ENCODE measurements at places on chromosomes 3 and 15.
A peak's percentile ranks its signal among the peaks of the same experiment; 100 is the strongest.

- no peak for DNase-seq
Measured at GRCh38 chr15:90563463-90563862, 33.7 kb downstream of the CRTC3 start.

GRCh38 chr15:57596978-57597377 is 5.3 kb downstream of the MYZAP start:
- no peak for DNase-seq

GRCh38 chr3:100972301-100972844 is 20.8 kb downstream of the ABI3BP start:
- no peak for DNase-seq

DNA sequence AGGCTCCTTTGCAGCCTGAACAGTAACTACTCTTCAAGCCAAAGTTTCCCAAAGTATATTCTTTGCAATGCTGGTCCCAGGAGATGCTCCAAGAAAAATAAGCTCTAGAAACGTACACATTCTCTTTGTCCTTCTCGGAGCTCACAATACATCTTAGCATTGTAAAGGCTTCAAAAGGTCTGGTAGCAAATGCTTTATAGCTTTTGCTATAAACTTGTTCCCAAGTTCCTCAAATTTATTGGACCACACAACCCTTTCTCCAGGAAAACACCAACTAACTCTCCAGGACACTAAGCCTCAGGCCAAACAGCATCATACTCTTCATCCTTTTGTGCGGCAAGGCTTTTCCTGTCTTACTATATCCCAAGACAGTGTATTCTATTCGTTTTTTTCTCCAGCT is 455.6 kb upstream of the PROK2 start:
- no peak for DNase-seq

DNA sequence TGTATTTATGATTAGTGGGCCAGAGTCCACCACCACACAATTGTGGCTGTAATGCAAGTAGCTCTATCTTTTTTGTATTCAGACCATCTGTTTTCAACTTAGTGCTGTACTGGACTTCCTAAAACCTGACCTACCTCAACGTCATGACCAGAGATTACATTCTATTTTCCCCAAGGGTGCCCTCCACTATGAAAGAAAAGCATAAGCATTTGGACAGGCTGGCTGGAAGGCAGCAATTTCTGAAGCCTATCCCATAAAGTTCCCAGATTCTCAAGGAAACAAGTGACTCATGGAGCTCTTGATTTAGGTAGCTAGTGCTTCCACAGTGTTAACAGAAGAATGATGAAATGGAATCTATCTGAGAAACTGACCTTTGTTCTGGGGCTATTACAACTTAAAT is 75.8 kb downstream of the COL8A1 start:
- peak; percentile 86 for DNase-seq

GRCh38 chr3:34669490-34669889 is 871.1 kb downstream of the PDCD6IP start:
- DNase-seq, result no peak

- peak; percentile 73 for DNase-seq
Measured at GRCh38 chr3:171829841-171830517, 13.2 kb upstream of the TMEM212 start.

DNA sequence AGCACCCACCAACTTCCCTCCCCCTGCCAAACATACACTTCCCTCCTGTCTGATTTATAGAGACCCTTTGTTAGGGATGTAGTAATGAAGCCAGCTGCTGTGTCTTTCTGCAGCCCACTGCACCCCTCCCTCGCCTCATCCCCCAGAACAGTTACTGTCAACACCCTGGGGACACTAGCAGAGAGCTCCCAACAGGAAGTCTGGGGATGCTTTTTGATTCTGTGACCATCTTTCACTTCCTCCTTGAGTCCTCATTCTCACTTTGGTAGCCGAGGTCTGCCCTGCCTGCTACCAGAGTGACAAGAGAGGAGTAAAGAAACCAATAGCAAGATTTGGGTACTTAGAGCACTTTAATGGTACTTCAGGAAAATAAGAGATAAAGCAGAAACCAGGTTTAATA is 201.6 kb downstream of the SATB1 start:
- no peak for DNase-seq

- peak; percentile 8 for DNase-seq
Measured at GRCh38 chr3:87771337-87772192, 287.2 kb downstream of the CGGBP1 start.

DNA sequence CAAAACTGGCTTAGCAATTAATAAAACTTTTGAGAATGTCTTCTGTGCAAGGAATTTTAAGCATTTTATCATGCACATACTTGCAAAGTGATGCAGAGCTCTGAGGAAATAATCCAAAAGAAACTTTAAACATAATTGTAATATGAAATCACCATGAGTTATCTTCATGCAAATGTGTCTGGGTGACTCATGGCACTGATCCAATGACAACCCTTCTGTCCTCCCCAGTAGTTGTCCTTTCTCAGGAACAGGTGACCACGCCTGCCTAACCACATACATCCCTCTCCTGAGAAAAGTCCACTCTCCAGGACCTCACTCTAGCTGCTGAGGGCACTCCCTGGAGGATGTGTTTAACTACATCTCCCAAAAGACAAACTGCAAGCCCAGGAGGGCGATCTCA is 530.6 kb upstream of the IL12A start:
- DNase-seq, result peak; percentile 97

DNA sequence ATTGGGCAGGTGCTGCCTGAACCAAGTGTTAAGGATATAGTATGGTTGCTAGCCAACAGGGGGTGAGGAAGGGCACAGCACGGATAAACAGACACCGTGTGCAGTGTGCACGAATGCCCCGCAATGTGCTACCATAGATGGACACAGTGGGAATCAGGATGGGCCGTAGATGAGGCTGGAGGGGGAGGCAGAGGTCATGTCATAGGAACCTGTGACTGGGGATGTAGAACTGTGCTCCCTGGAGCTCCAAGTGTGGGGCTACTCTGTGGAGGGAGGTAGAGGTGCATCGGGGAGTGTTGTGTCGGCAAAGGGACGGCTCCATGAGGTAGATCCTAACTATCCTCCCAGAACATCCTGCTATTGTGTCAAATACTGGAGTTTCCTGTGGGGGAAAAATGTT is 102.5 kb downstream of the TNIK start:
- DNase-seq, result no peak

- no peak for DNase-seq
Measured at GRCh38 chr3:16810593-16811367, 74.0 kb upstream of the PLCL2 start.

- DNase-seq, result peak; percentile 53
Measured at GRCh38 chr15:77527164-77527778, 105.4 kb downstream of the LINGO1 start.

- DNase-seq, result no peak
Measured at GRCh38 chr3:171757361-171758034, 52.8 kb downstream of the PLD1 start.

- peak; percentile 47 for DNase-seq
Measured at GRCh38 chr15:88127432-88127790, 129.1 kb downstream of the NTRK3 start.

- DNase-seq, result no peak
Measured at GRCh38 chr3:16482194-16482769, 31.2 kb downstream of the RFTN1 start.

DNA sequence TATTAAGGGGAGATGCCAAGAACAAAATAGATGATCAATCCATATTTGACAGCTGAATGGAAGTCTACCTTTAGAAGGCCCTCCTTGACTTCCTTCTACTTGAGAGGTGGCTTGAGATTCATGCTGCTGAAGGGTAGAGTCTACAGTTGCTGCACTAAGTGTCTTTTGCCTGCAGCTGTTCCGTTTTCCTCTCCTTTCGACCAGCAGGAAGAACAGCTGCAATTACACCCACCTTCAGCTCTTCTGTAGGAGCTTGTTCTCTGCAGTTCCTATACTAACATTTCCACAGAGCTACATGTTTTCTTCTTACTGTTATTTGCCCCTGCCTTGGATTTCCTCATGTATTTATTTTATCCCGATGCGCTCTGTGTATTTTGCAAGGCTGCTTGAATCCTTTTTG is 79.1 kb downstream of the ARRDC4 start:
- DNase-seq, result no peak

- no peak for DNase-seq
Measured at GRCh38 chr3:52043750-52044149, 12.6 kb downstream of the DUSP7 start.

DNA sequence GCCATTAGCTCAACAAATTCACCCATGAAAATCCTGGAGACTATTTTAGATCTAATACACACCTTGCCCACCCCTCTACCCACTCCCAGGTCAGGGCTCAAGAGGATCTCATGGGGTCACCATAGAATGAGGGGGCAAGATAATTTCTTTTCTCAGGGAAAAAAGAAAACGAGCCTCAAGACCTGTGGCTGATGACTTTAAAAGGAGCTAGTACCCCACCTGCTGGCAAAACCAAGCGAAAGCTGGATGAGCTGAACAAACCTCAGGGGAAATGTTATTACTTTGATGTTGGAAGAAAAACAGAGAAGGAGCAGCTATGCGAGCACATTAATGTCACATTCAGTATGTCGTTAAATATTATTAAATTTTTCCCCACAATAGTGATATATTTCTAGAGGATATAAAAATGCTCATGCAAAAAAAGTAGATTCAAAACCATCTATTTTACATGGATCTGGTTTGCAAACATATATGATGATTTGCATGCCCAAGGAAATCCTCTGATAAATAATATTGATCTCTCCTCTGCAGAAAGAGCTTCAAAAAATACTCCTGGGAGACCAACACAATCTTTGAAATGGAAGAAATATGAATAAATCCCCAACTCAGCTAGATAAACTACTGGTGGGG is 37.7 kb downstream of the PLD1 start:
- DNase-seq, result peak; percentile 66

GRCh38 chr15:100898152-100898490 is 18.5 kb downstream of the ALDH1A3 start:
- DNase-seq, result no peak

- DNase-seq, result no peak
Measured at GRCh38 chr3:80997622-80998021, 763.8 kb downstream of the GBE1 start.

DNA sequence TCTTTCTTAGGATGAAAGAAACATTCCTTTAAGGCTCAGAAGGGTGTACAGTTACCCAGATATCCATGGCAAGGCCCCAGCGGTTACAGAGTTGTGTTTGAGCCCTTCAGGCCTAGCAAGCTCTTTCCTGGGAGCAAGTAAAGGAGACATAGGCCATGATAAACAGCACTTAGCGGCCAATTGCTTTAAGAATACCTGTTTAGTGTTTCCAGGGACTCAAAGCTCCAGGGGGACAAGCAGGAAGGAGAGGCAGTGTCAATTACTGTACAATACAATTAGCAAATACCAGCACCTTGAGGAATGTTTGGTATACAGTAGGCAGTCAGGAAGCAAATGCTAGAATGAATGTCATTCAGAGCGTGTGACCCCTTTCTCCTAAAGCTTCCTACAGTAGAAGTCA is 176.3 kb upstream of the ICE2 start:
- no peak for DNase-seq

- DNase-seq, result peak; percentile 5
Measured at GRCh38 chr3:64730681-64731080, 42.9 kb upstream of the ADAMTS9 start.

DNA sequence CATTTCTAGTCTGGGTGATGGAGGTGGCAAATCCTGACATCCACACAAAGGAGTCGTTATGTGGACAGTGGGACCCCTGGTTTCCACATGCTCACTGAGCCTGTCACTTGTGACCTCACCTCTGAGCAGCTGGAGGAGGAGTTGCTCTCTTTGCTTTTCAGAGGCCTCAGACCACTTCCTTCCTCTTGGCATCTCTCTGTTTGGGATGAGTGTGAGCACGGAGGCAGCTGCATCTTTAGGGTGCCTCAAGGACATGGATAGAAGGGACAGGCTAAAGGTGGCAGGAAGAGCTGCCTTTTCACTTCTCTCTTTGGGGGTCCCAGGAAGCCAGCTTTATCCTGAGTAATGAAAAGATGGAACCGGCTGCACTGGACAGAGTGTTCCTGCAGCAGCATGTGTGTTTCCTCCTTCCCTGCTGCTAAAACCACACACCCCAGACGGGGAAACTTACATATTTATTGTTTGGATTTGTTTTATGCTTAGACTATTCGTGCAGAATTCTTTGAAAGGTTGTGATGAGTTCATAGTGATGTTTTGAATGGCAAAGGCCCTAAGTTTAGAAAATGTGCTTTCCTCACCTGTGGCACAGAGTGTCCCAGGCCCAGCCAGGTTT is 31.8 kb downstream of the GPR171 start:
- DNase-seq, result peak; percentile 36

GRCh38 chr15:96327155-96327741 is 3.3 kb upstream of the NR2F2 start:
- peak; percentile 89 for DNase-seq

DNA sequence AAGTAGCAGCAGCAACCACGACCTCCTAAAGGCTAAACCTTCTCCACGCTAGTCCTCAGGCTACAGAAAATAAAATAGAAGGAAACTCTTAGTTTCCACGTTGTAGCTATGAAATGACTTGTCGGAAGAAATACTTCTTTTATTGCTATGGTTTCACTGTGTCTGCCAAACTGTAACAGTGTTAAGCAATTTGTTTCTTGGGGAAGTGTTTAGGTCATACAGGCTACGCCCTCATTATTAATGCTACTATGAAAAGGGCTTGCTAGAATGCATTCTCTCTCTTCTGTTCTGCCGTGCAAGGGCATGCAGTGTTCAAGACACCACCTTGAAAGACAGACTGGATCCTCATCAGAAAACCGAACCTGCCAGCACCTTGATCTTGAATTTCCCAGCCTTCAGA is 462.7 kb downstream of the PLOD2 start:
- no peak for DNase-seq

DNA sequence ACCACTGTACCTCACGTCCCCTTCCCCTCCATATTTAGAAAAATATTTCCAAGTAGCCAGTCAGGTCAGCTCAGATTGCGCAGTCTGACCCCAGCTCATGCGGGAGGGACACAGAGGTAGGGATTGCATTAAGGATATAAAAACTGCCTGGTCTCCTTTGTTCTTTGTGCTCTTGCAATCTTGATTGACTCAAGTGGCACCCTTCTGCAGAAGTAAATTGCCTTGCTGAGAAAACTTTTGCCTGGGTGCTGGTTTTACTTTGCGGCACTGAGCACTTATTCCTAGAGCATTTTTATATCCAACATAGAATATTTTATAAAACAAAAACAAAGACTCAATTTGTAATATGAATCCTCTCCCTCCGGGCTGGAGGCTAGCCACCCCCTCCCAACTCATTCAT is 54.8 kb downstream of the BTD start:
- DNase-seq, result no peak

DNA sequence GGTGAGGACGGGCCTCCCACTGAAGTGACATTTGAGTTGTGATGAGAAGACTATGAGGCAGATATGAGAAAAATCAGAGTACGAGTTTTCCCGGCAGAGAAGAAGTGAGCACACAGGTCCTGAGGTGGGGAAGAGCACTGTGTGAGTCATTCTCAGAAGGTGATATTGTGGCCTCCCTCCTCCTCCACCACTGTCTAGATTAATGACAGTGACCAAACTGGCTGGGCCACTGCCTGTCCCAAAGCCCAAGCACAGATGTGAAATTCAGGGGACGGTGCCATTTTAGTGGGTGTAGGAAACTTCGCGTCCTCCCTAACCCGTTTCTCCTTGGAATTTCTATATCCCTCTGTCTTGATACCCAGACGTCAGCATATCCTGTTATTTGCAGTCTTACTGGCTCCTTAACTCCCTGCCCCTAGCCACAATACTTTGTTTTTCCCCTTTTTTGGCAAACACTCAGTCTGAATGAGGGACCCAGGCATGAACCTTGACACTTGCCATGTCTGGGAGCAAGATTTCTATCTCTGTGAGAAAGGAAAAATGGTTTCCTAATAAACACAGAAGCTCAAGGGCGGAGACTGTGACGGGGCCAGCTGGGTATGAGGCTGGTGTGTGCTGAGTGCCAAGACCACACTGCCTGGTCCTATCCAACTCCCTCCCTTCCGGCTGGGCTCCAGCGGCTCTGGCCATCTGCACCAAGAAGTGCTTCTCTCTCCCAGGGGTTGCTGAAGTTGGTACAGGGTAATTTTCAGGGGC is 15.2 kb downstream of the PRICKLE2 start:
- no peak for DNase-seq

Measured in fibroblast of skin of right biceps (primary cell).